ENCODE measurements at places on chromosomes 13 and 19. TPM values are rescaled to one million over a fixed set of nuclear protein-coding genes. Genes with fewer than 3 reads are reported as not detected.

Gene TFPT
- 5.0 TPM for total RNA-seq

Gene ATP1A3
- total RNA-seq = not detected

Gene RASIP1
- 2.7 TPM for total RNA-seq

Gene FPR2
- total RNA-seq = 1.6 TPM

GRCh38 chr13:93755341-93755740, 528.7 kb downstream of the GPC6 start:
- H3K4me1 ChIP-seq = no peaks in the 10 kb centered on the region
- no peak for DNase-seq
- no peak overlapping the region for H3K4me3 ChIP-seq
- no peaks in the 10 kb centered on the region for H3K36me3 ChIP-seq

DNA sequence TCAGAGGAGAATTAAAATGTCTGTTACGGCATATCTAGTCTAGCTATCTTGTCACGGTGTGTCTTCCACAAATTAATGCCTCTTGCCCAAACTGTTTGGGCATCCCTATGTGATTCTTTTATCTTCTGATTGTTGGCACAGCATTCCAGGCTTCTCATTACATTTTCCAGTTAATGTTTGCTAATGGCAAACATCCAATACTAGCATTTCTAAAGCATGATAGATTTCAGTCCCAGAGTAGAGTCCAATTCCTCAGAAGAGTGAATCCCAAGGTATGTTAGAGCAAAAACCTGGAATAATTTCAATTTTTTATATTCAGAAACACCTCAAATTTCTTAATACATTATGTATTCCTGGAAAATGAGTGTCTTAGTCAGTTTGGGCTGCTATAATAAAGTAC, 684.5 kb upstream of the SLITRK1 start:
- H3K4me1 ChIP-seq = no peaks in the 10 kb centered on the region
- H3K27me3 ChIP-seq = no peaks in the 10 kb centered on the region
- DNase-seq = no peak
- H3K4me3 ChIP-seq = no peak overlapping the region
- no peaks in the 10 kb centered on the region for H3K36me3 ChIP-seq

DNA sequence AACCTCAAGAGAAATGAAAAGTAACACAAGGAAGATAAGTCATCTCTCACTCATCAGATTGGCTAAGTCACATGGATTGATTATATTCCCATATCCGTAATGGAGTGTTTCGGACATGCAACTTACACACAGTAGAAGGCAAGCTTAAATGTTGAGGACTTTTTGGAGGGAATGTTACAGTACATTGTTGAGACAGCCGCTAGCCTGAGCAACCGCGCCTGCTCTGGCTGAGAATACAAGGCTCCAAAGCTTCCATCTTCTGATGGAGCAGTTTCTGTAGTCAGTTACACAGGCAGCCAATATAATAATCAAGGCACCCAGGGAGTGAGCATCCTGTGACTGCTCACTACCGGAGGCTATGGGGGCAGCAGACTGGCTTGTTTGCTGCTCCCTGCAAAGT, 1.0 kb upstream of the CRYL1 start:
- no peaks in the 10 kb centered on the region for H3K4me1 ChIP-seq
- peak overlapping the region; percentile 96 for H3K4me3 ChIP-seq
- DNase-seq = no peak
- H3K27me3 ChIP-seq = no peaks in the 10 kb centered on the region
- no peaks in the 10 kb centered on the region for H3K36me3 ChIP-seq

DNA sequence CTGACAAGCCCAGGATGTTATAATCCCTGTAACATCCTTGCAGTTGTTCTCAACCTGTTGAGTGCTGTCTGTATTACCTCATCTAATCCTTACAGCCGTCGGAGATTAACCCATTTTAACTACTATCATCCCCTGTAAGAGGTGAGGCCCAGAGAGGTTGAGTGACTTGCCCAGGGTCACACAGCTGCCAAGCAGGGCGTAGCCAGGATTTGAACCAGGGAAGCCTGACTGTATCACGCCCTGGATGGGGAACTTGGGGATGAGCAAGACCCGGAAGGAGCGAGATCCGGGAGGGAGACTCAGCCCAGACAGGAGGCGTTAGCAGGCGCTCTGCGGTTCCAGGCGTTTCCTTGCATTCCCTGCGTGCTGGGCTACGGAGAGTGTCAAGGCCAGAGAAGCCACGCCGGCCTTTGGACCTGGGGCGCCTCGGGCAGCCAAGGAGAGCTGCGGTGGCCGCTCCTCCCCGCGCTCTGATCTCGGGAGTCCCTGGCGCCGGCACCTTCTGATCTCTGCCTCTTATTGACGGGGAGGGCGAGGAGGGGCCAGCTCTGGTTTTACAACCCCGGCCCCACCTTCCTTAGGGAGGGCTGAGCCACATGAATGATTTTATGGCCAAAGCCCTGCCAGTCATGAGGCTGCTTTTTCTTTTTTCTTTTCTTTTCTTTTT, 6.2 kb downstream of the SULT2B1 start:
- H3K27ac ChIP-seq = no peak overlapping the region
- H3K36me3 ChIP-seq = no peaks in the 10 kb centered on the region
- DNase-seq = no peak
- H3K27me3 ChIP-seq = no peaks in the 10 kb centered on the region
- no peaks in the 10 kb centered on the region for H3K4me1 ChIP-seq

DNA sequence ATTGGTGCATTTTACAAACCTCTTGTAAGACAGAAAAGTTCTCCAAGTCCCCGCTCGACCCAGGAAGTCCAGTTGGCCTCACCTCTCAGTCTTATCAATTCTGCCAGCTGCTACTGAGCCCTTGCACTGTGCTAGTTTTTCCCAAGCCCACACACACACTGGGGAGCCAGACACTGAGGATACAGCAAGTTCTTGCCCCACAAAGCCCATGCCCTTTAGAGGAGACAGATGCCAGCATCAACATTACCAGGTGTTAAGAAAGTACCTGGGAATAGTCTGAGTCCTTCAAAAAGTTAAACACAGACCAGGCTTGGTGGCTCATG, 175.0 kb downstream of the PTPRS start:
- H3K27ac ChIP-seq = no peak overlapping the region
- no peak overlapping the region for H3K4me3 ChIP-seq
- no peak for DNase-seq
- H3K36me3 ChIP-seq = no peaks in the 10 kb centered on the region
- H3K27me3 ChIP-seq = no peaks in the 10 kb centered on the region

Data from right lobe of liver (tissue), 6 donors.